Stimulated activated CD4-positive, alpha-beta T cell treated with anti-CD3 and anti-CD28 coated beads, Interleukin-1b, Interleukin-23, amount 100 ng/mL, for 48 hours (primary cell): ENCODE measurements at places on chromosomes 1 and 21.

- no peak for DNase-seq
Observed at GRCh38 chr1:194117582-194117981, 931.2 kb upstream of the B3GALT2 start.

DNA sequence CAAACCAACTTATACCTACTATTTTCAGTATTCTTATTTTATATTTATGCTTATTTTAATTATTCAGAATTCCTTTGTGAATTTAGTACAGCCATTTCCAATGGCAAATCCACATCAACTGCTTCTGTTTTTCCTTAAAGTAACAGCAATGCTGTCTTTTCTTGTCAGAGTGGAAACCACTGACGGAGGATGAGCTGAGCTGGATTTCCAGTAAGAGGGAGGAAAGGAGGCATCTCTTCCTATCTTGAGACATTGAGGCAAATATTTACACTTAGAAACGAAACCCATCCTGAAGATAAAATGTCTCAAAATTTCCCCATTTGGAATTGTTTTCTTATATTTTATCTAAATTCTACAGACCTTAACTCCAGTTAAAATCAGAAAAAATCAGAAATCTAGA is 66.1 kb upstream of the SLC44A3 start:
- DNase-seq = no peak

GRCh38 chr21:31647650-31648049 is 11.8 kb upstream of the SOD1 start:
- DNase-seq = no peak

DNA sequence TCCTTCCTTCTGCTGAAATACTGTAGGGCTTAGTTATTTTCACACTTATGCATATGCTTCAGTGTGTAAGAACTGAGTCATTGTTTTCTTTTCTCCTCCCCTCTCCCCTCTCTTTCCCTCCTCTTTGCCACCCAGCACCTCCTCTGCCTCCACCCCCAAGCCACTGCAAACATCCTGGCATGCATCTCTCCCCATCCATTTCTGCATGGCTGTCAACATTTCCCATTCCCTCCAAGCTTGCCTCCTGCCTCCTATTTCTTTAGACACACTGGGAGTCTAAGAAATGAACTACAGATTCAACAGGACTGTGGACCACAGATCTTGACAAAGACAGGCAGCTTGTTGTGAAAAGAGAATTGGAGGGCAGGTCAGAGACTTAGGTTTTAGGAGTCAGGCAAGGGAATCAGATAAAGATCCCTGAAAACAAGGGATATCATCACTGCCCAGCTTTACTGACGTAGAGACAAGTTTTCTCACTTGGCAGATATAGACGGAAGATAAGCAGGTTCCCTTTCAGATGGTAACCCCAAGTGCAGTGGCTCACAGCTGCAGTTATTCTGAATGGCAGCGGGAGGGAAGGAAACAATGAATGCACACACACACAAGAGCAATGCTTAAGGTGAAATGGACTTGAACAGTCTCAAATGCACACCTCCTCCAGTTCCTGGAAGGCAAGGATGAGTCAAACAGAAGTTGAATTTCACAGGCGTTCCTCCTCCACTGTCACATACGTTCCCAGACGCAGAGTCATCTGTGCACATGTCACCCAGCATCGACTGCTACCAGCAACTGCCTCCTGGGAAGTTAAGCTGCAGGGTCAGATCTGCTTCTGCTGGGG is 56.1 kb downstream of the HIVEP3 start:
- peak; percentile 79 for DNase-seq

DNA sequence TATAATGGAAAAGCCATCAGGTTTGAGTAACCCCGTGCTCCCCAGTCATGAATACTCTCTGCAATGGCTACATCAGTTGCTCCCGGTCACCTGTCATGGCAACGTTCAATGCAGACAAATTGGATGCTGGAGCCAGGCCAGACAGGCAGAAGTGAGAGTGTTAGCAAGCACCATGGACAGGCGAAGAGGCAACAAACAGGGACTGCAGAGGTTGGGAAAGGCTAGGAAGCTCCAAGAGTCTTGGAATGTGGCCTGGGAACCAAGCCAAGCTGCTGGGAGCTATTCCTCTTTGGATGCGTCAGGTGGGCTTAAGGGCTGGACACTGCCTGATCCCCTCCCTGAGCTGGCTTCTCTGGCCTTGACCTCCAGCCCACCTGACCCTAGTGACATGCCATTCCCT is 102.9 kb downstream of the ACTL8 start:
- DNase-seq = no peak

GRCh38 chr1:5594056-5594956 is 397.9 kb downstream of the NPHP4 start:
- DNase-seq = no peak

DNA sequence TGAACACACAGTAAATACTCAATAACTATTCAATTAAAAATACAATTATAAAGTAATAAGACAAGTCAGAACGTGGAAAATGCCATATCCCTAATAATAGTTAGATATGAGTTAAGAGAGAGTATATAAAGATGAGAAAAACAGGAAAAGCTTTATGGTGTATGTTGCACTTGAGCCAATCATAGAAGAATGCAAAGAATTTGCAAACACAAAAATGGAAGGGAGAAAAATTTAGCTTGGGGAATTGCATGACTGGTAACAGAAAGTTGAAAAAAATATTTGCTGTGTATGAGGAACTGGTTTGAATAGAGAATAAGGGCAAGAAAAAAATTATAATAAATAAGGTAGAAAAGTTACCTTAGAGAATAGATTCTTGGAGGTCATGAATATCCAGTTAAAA is 739.6 kb upstream of the CXADR start:
- DNase-seq = no peak

- DNase-seq = no peak
Observed at GRCh38 chr1:219990782-219991510, 55.4 kb downstream of the EPRS1 start.

- DNase-seq = no peak
Observed at GRCh38 chr1:31007462-31007991, 58.0 kb downstream of the PUM1 start.

GRCh38 chr1:16072095-16072494 is 1.4 kb downstream of the FAM131C start:
- DNase-seq = no peak
